T-helper 2 cell (primary cell): ENCODE measurements at places on chromosomes 2 and 18.

- no peak for DNase-seq
Observed at GRCh38 chr2:182426918-182427240, at the start of gene PDE1A. Gene PDE1A (minus strand): TSS chr2:182427036.

- no peak for DNase-seq
Observed at GRCh38 chr2:213067888-213068287, 83.5 kb downstream of the IKZF2 start.

GRCh38 chr18:36745219-36745975, 83.4 kb downstream of the TPGS2 start:
- no peak for DNase-seq

GRCh38 chr2:8087480-8087840, 594.4 kb upstream of the ID2 start:
- no peak for DNase-seq

DNA sequence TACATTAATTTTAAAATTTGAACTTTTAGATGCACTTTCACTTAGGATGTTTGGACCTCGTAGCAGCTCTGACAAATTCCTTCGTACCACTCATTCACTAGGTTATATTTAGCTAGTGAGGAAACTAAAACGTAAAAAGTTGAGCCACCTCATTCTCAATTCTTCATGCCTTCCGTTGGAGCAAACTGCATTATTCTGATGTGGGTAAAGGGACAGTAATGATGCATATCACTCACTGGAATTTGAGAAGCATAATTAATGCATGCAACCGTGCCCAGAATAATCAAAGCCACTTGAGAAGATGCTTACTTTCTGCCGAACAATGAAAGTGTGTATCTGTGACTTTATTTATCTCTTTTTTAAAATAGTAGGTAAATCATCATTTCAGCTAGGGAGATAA, 2.2 kb downstream of the CNOT9 start:
- no peak for DNase-seq

- DNase-seq = no peak
Observed at GRCh38 chr2:217327953-217328621, 468.2 kb upstream of the TNP1 start.

- no peak for DNase-seq
Observed at GRCh38 chr2:189047171-189047888, 73.2 kb downstream of the COL3A1 start.

DNA sequence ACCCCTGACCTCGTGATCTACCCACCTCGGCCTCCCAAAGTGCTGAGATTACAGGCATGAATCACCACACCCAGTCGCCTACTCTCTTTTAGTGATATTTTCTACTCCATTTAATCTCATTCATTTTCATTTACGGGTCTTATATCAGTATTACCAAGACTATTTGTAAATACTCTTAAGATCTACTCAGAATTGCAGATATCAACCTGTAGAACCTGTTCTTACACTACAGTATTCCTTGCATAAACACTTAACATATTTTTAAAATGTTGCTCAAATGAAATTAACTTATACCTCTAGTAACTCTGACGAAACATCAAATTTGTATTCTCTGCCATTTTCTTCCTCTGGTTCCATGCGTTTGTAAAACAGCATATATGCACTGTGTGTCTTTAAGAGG, 79.3 kb downstream of the C2orf74 start:
- no peak for DNase-seq

GRCh38 chr18:24016643-24017042, 2.1 kb downstream of the TTC39C start:
- no peak for DNase-seq

- DNase-seq = no peak
Observed at GRCh38 chr18:77107292-77107691, 25.3 kb downstream of the MBP start.

DNA sequence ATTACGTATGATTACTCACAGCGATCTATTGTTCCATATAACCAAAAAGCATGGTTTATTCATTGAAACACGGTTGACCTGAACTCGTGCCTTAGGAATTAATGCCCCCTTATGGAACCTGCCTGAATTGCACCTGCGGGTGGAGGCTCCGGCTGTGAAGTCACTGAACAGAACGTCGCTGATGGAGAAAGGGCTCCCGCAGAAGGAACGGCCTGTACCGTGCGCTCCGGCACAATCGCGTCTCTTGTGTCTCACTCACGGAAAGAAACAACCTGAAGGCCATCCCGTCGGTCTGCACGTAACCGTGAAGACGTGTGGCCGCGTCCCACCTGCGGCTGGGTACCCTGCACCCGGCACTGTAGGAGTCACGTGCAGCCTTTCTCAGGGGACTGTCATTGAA, 133.1 kb downstream of the NFATC1 start:
- DNase-seq = peak; percentile 52

DNA sequence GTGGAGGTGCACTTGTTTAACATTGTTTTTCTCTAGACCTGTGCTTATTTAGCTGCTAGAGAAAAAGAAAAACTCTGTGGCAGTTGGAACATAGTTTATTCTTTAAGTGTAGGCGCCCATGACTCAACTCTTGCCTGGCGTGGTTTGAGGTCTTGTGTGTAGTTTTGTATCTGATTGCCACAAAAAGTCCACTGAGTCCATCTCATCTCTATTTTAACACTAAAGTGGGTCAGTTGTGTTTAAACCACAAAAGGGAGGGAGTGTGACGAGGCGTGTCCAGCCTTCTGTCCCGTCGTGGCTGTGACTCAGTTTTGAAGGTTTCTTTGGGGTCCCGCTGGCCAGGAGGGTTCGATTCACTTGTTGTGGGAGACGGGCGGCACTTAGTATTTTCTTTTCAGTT, 15.3 kb upstream of the UGT1A9 start:
- DNase-seq = no peak

DNA sequence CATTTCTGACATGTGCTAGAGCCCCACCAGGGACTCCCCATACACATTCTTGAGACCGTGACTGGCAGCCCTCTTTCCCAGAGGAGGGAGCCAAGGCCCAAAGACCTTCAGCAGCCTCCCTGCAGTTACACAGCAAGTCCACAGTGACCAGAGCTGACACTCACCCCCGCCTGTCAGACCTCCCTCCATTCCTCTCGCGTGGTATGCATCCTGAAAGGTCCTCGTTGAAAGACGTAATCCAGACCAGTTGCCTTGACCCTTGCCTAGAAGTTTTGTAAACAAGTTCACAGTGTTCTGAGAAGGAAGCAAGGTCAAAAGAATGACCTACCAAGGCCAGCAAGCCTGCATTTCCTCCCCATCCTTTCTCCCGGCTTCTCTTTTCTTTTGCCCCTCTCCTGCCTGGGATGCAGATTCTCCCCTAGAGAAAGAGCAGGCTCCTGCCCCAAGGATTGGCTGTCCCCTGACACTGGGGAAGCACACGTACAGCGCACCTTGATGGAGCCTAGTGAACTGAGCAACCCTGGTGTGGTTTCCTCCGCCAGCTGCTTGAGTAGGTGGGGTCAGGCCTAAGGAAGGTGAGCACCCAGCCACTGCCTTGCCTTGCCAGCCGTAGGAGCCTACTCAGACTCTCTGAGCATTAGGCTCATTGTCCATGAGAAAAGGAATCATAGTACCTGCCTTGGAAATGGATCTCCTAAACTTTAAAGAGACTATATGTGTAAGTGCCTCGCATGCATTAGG, 18.3 kb downstream of the TRIB2 start:
- DNase-seq = no peak

DNA sequence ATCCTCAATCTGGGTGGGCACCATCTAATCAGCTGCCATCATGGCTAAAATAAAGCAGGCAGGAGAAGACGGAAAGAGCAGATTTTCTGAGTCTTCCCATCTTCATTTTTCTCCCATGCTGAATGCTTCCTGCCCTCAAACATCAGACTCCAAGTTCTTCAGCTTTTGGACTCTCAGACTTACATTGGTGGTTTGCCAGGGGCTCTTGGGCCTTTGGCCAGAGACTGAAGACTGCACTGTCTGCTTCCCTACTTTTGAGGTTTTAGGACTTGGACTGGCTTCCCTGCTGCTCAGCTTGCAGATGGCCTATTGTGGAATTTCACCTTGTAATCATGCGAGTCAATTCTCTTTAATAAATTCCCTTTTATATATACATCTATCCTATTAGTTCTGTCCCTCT, 36.6 kb downstream of the DIPK1C start:
- no peak for DNase-seq

DNA sequence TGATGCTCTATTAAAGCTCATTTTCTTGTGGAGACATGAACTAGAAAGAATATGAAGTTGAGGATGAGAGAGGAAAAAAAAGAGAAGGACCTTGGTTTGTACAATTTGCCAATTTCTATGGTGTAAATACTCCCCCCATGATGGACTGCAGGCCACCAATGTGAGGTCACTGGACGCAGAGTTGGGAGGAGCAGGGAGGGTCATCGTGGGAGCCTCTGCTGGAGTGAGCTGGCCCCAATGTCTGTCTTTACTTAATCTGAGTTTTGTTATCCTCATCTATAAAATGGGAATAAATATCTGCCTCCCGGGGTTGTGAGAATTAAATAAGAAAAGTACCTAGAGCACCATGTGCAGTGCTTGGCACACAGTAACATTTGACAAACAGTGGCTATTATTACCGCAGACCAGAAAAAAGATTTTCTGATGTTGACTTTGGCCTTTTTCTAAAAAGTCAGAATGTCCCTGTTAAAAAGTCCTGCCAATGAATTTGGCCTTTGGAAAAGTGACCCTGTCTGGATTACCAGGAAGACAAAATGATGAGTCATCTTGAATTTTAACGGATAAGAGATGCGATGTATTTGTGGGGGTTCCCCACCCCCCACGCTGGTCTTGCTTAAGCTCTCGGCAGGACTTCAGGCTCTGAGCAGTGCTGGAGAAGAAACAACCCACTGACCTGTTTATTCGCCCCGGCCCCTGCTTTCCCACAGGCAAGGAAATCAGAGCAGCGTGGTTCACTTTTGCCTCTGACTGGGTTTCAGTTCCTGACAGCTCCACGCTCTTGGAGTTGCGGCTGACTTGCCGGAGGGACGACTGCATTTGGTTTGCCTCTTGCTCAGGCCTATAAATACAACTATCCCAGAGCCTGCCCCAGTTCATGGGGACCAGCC, 50.3 kb upstream of the FOSL2 start:
- DNase-seq = no peak

GRCh38 chr2:177352441-177353186, 40.0 kb upstream of the AGPS start:
- DNase-seq = no peak

DNA sequence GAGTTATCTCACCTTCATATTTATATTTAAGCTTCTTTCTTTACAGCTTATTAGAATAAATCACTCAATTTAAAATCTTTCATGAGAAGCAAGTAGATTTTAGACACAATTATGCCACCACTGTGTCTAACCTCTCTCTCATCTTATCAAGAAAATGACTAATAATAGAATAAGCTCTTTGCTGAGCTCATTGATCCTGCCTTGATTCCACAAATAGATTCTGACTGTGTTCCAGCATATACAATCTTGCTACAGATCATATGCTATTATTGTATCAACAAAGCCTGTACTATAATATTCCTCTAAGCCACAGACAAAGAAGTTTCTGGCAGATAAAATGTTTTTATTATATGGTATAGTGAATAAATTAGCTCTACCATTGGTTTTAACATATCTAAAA, 168.7 kb upstream of the GULP1 start:
- DNase-seq = no peak

GRCh38 chr2:50379351-50379750, 652.6 kb downstream of the NRXN1 start:
- DNase-seq = no peak

DNA sequence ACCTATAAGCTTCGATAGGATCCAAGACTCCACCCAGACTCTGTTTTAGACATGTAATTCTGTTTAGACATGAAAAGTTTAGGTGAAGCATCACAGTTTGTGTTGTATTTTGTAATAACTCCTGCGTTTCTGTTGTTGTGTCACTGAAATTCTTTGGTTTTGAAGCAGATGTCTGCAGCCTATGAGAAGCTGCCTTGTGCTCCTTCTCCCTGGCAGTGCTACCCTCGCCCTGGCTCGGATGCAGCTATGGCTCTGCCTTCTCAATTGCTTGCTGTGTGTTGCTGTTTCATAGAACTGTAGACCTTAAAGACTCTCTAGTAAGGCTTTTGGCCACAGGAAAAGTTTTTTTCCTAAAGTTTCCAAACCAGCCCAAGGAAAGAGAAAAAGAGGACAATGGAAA, 40.2 kb upstream of the ZNF638 start:
- DNase-seq = no peak

DNA sequence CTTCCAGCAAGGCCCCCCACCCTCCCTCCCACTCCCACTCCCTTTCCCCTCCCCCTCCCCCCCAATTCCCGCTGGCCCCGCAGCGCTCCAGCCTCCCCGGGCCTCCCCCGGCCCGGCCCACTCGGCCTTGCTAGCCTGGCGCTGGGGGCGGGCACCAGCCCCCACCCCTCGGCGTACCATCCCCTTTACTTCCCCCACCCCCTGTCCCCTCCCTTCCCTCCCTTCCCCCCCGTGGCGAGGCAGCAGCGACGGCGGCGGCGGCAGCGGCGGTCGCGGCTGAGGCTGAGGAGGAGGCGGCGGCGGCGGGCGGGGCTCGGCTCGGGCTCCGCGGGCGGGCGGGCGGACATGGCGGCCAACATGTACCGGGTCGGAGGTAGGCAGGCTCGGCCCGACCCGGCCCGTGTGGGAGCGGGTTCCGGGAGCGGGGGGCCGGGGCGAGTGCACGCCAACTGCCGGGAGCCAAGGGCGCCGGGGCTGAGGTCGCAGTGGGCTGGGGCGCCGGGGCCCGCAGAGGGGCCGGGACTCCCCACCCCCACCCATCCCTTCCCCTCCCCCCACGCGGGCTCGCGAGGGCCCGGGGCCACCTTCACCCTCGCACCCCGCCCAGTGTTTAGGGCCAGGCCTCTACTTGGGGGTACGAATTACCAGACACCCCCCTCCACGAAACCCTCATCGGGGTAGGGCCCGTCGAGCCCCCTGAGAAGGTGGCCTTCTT, at the start of gene MTA3:
TSS of gene MTA3 (plus strand) at position 232 of the 715 bp plus-strand sequence. CDS start at position 346, 114 bp downstream.
- peak; percentile 29 for DNase-seq

- no peak for DNase-seq
Observed at GRCh38 chr2:7665880-7666279, 748.7 kb downstream of the RNF144A start.

GRCh38 chr18:10286580-10287150, 167.8 kb upstream of the APCDD1 start:
- DNase-seq = no peak

DNA sequence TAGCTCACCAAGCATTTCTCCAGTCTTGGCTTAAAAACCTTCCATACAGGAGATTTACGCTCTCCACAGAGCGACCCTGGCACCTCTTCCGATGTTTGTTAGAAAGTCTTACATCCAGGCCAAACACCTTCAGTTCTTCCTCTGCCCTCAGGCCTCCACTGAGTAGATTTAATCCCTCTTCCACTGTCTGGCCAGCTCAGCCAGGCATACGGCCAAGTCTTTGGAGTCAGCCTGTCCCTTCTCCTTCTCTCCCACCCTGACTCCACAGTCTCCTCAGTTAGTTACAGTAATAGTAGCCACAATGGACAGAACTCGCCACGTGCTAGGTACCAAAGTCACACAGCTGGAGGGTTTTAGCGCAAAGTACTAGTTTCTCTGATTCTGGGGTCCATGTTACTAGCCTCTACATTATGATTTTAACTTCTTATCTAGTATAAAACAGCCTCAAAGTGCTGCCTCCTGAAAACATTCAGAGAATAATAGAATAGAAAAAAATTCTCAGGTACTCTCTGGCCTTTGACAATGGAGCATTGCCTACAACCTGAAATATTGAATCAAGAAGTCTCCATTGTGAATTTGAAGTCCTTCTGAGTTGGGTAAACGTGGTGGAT, 39.5 kb downstream of the THNSL2 start:
- no peak for DNase-seq

- DNase-seq = peak; percentile 41
Observed at GRCh38 chr2:43478412-43479086, 117.3 kb downstream of the THADA start.
